SK-N-SH (cell line): ENCODE measurements at places on chromosomes 4 and X. TPM values are rescaled to one million over a fixed set of nuclear protein-coding genes. Genes with fewer than 3 reads are reported as not detected.

- DNase-seq: peak; percentile 11
These were observed 1.6 kb upstream of the NDST3 start for GRCh38 chr4:118032691-118033090.

DNA sequence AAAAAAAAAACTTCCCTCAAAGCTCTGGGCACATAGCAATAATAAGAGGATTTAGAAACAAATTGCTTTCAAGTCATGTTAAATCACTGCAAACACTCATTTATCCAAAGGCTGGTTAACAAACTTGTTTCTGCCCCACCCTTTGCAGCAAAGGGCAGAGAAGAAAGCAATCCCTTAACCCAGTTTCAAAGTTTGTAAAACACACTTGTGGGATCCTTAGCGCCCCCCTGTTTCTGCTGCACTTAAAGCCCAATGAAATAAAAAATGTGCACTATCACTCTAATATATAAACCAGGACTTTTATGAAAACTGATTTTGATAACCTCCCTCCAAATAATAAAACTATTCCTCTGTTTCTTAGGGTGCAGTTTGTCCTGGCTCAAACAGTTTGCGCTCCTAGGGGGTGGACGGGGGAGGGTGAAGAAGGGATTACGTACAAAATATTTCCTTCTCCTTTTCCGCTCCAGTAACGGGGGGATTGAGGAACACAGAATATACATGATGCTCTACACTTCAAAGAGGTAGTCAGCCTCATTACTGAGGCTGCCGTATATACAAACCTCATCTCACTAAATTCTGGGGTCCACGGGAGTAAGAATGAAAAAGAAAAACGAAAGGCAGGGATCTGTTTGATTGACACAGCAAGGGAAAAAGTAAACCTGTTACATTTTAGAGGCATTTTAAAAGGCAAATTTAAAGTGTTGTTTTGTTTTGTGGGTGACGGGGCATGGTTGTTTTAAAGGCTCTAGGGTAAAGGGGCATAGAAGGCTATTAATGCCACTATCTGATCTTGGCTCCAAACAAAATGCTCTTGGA is 3.1 kb upstream of the PCDH10 start:
- no peak for DNase-seq

DNA sequence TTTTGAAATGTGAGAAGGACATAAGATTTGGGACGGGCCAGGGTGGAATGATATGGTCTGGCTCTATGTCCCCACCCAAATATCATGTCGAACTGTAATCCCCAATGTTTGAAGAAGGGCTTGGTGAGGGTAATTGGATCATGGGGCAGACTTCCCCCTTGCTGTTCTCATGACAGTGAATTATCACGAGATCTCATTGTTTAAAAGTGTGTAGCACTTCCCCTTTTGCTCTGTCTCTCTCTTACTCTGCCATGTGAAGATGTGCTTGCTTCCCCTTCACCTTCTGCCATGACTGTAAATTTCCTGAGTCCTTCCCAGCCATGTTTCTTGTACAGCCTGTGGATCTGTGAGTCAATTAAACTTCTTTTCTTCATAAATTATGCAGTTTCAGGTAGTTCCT is 17.5 kb downstream of the MTMR8 start:
- no peak for DNase-seq

BEX5 gene
- polyA plus RNA-seq: 0.10 and 0.12 TPM in 2 replicates

SSX4B gene
- polyA plus RNA-seq: not detected in 2 replicates

BRS3 gene
- polyA plus RNA-seq: not detected in 2 replicates
